Activated CD8-positive, alpha-beta memory T cell treated with anti-CD3 and anti-CD28 coated beads, Interleukin-2, amount 10 ng/mL, durations not matched to agents 7 days and 5 days (primary cell): ENCODE measurements at places on chromosomes 11 and 22. TPM values are rescaled to one million over a fixed set of nuclear protein-coding genes. Genes with fewer than 3 reads are reported as not detected.

CCDC89 gene
- total RNA-seq, result 0.73 TPM

CNGA4 gene
- 0.26 TPM for total RNA-seq

TNNI2 gene
- total RNA-seq, result 1.0 TPM

JAML gene
- total RNA-seq, result 139 TPM

DHCR7 gene
- total RNA-seq, result 54.7 TPM

- no peak for DNase-seq
Measured at GRCh38 chr11:3796346-3796745, 1.0 kb downstream of the NUP98 start.

DNA sequence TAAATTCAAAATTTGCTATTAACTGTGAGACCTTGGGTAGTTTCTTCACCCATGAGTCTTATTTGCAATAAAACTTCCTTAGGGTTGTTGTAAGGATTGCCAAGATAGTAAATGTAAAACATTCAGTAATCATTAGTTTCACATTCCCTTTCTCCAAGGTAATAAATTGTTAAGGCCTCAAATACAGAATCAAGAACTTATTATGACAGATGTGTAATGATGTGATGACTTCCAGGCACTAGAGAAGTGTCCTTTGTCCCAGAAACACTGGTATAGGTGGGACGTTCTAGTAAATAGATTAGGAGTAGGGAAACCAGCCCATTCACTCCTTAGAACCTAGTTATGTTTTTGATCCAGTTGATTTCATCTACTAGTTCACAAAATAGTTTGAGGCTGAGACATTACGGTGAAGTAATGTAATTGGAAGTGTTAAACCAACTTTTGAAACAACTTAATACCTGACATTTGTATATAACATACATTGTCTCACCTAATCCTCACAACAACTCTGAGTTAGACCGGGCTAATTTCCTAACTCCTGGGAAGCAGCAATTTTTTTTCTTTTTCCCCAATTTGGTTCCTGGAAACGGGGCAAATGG lies 25.5 kb downstream of the CTNND1 start:
- DNase-seq, result no peak

DNA sequence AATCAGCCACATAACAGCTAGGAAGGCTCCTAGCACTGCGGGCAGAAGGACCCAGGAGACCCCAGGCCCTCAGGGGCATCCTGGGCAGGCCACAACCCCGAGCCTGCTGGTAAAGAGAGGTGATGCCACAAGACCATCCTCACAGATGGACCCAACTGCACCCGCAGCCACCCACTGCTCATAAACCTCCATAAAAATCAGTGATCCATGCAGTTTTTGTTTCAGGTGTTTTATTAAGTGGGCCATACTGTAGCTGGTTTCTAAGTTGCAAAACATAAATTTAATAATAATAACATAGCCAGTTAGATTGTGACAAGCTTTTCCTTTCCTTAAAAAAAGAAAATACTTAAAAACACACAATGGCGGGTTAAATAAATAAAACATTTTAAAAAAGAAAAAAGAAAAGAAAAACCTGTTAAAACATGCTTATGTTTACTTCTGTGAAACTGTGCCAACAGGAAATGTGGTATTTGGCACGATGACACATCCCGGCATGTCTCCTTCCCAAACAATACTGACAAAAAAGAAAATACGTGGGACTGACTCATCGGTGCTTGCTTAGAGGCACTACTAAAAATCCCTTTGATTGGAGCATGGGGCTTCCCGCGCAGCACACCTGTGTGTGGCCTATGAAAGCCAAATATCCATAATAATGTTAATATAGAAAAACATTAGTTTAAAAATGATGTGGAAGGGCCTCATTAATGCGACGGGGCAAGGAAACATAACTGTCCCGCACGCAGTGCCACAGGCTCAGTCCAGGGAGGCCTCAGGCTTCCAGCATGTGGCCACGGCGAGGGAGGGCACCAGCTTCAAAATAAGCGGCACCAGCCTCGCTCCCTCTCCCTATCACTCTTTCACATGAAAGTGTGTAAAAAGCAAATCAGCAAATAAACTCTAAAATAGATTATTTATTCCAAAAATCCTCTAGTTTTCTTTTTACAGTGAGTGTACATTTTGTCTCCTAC lies 47.5 kb upstream of the SCUBE2 start:
- DNase-seq, result no peak

DNA sequence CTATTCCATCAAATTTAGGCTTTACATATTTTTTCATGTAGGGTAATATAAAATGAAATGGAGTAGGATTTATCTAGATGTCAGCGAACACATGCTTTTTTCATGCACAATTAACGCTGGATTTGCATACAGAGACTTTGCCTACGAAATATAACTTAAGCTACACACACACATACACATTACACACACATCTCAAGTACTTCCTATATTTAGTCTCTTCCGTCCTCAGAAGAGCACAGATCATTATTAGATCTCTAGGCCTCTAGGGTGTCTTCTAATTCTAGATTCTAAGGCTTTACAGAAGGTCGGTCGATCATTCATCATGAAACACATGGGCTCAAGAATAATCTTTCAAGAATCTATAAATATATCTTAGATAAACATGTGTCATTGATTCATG lies 3.8 kb upstream of the MS4A13 start:
- DNase-seq, result no peak

GRCh38 chr11:118961591-118961990 lies 5.5 kb downstream of the UPK2 start:
- DNase-seq, result no peak

DNA sequence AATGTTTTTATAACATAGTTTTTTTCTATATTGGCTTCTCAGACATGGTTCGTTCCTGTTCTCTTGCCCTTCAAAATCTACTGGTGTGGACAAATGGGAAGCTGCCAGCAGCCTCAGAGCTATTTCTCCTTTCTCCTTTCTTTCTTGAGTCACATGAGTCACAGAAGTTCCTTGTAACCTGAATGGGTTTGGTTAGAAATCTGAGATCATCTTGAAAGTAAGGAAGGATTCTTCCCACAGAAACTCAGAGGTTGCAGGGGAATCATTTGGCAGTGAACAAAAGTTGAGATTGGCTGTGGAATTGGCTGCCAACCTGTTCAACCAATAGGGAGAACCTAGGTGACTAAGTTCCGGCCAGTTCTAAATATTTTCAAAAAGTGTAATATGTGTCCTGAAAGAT lies 12.5 kb downstream of the PLET1 start:
- no peak for DNase-seq

- DNase-seq, result no peak
Measured at GRCh38 chr11:76753950-76754349, 29.2 kb upstream of the TSKU start.

DNA sequence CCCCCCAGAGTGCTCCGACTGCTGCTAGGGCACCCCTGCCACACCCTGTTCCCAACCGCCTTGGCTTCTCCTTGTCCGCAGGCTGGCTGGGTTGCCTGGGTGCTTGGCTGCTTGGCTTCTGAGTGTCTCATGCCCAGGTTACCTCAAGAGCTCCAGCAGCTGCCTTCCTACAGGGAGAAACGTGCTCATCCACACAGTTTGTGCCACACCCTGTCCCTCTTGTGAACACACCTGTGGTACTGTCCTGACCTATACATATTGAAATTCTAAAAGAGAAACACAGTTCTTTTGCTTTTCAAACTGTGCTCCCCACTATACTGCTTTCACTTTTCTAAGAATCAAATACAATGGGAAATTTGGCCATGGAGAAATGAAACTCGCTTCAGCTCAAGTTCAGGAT lies 191.4 kb downstream of the DBX1 start:
- no peak for DNase-seq

- DNase-seq, result no peak
Measured at GRCh38 chr11:66118847-66119246, 48.8 kb downstream of the PACS1 start.

DNA sequence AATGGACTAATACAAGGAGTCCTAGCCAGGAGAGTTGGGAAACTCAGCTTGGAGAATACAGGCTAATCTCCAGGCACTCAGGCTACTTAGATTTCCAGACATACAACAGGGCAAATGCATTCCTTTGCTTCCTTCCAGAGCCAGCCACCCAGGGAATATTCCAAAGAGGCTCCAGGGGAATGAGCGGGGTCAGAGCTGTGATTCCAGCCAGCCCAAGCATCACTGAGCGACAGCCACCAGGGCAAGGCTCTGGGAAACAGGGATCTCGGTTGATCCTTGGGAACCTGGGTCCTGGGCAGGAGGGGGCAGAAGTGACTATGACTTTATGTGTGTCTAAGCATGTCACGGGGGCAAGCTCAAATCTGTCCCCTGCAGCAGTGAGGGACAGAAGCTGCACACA lies 112.3 kb upstream of the LMO1 start:
- DNase-seq, result no peak

GRCh38 chr11:61569701-61570100 lies 11.2 kb downstream of the SYT7 start:
- no peak for DNase-seq
